Amniotic stem cell (primary cell): ENCODE measurements at places on chromosomes 2 and 18.

- DNase-seq = no peak
Measured at GRCh38 chr2:120616261-120616660, 119.4 kb upstream of the GLI2 start.

DNA sequence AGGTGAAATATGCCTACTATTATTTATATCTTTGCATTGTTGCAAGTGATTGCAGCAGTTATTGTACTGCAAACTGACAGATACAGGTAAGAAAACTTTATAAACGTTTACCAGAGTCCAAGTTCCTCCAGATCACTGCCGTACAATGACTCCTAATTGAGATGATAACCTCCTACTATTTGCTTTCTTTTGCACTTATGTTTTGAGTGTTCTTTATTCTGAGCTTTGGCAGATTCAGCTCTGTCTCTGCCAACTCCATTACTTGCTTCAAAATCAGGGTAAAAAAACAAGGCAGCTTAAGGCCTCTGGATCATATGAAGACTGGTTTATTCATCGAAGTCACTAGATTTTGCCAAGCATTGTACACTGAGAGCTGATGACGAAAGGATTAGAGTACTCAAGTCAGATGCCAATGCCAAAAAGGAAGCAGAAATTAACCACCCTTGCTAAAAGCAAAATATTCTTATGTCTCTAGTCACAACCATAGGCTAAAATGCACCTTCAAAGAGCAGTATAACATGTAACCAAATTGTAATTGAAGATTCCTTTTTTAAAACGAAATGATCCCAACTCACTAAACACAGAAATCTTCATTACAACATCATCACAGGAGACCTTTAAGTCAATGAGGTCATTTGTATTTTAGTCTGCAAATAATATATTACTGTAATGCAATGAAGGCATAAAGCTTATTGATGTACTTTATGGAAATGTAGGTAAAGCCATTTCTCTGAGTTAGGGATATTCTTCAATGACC, 10.5 kb upstream of the IKZF2 start:
- no peak for DNase-seq

DNA sequence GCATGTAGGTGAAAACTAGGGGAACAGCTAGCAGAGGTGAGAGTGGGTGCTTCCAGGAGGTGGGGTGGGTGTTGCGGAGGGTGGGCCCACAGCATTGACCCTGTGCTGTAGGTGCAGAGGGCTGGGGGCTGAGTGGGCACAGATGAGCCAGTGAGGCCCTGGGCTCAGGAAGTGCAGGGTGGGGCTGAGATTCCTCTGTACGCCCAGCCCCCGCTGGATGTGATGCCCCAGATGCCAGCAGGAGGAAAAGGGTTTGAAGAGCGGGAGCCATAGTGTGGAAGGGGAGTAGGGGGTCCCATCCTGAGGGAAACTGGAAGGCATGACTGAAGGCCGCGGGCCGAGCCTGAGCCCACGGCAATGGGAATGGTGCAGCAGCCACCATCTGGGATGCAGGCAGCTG, 14.1 kb upstream of the OTOS start:
- DNase-seq = no peak

- no peak for DNase-seq
Measured at GRCh38 chr18:9513971-9514512, 38.7 kb downstream of the RALBP1 start.
